ENCODE measurements at places on chromosomes 16 and 17.

GRCh38 chr17:67629971-67630320, 87.8 kb upstream of the NOL11 start:
- DNase-seq, result peak; percentile 64

GRCh38 chr17:61505846-61506627, 53.8 kb downstream of the TBX4 start:
- DNase-seq, result no peak

GRCh38 chr17:61750656-61751055, 112.7 kb downstream of the BRIP1 start:
- no peak for DNase-seq

GRCh38 chr17:67113486-67113885, 69.1 kb downstream of the CACNG1 start:
- DNase-seq, result no peak

- DNase-seq, result no peak
These were observed 1049.4 kb upstream of the EEF2KMT start for GRCh38 chr16:6146874-6147425.

Data from hepatic stellate cell (primary cell).